Calu3 (cell line): ENCODE measurements at places on chromosomes 12 and 14. TPM values are rescaled to one million over a fixed set of nuclear protein-coding genes. Genes with fewer than 3 reads are reported as not detected.

- H3K36me3 ChIP-seq = peaks cover 98% of the 10 kb centered on the region
- peak overlapping the region; percentile 98 for H3K27ac ChIP-seq
- no peaks in the 10 kb centered on the region for H3K27me3 ChIP-seq
- peak overlapping the region; percentile 86 for H3K4me3 ChIP-seq
- DNase-seq = no peak
- H3K4me1 ChIP-seq = peaks cover 29% of the 10 kb centered on the region
Observed at GRCh38 chr12:76028571-76029277, 2.9 kb downstream of the PHLDA1 start.

Gene CCDC177
- not detected in 2 replicates for total RNA-seq

Gene OR4E1
- total RNA-seq = not detected in 2 replicates

GRCh38 chr14:63134801-63135200 is 69.4 kb upstream of the RHOJ start:
- H3K4me3 ChIP-seq = no peak overlapping the region
- peak; percentile 11 for DNase-seq
- H3K27me3 ChIP-seq = no peaks in the 10 kb centered on the region
- H3K4me1 ChIP-seq = peaks cover 9% of the 10 kb centered on the region
- H3K27ac ChIP-seq = no peak overlapping the region

DNA sequence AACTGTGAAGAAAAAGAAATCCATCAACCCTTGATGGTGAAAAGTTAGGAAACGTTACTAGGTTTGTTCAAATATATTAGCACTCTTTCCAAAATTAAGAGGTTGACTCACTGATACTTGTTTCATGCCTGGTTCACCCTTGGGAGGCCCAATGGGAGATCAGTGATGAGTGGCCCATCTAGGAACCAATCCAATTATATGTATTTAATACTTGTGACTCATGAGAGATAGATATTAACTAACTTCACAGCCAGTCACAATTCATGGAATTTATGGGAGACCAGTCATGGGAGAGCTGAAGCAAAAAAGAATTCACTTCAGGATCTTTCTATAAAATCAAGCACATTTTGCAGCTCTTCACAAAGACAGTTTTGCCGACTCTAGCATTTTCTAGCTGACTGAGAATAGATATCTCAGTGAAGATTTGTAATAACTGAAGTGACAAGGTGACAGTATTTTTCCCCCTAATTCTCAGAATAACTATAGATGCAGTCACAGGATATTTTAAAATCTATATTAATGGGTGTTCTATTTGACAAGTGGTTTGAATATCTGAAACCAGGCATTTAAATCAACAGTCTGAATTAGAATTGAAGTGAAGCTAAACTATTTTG is 230.2 kb downstream of the EPS8 start:
- no peak overlapping the region for H3K27ac ChIP-seq
- H3K4me1 ChIP-seq = no peaks in the 10 kb centered on the region
- no peak for DNase-seq
- no peak overlapping the region for H3K4me3 ChIP-seq

- peaks cover 39% of the 10 kb centered on the region for H3K36me3 ChIP-seq
- no peaks in the 10 kb centered on the region for H3K27me3 ChIP-seq
- peaks cover 23% of the 10 kb centered on the region for H3K4me1 ChIP-seq
- H3K27ac ChIP-seq = peak overlapping the region; percentile 85
Observed at GRCh38 chr14:39264558-39264957, 30.8 kb downstream of the MIA2 start.

Gene ACYP1
- 27.4 and 33.2 TPM in 2 replicates for total RNA-seq

Gene VAMP1
- 5.0 and 7.4 TPM in 2 replicates for total RNA-seq

GRCh38 chr14:60643141-60643462 is 6.2 kb downstream of the SIX1 start:
- peaks cover 6% of the 10 kb centered on the region for H3K4me1 ChIP-seq
- no peak overlapping the region for H3K4me3 ChIP-seq
- no peak for DNase-seq
- H3K27me3 ChIP-seq = no peaks in the 10 kb centered on the region
- H3K36me3 ChIP-seq = peaks cover 10% of the 10 kb centered on the region

GRCh38 chr14:72549854-72550253 is 344.0 kb downstream of the DPF3 start:
- H3K27ac ChIP-seq = no peak overlapping the region
- peaks cover 12% of the 10 kb centered on the region for H3K4me1 ChIP-seq
- H3K27me3 ChIP-seq = peaks cover 86% of the 10 kb centered on the region
- H3K36me3 ChIP-seq = no peaks in the 10 kb centered on the region
- no peak overlapping the region for H3K4me3 ChIP-seq
- no peak for DNase-seq

Gene GPR65
- total RNA-seq = 0.09 and 0.12 TPM in 2 replicates

DNA sequence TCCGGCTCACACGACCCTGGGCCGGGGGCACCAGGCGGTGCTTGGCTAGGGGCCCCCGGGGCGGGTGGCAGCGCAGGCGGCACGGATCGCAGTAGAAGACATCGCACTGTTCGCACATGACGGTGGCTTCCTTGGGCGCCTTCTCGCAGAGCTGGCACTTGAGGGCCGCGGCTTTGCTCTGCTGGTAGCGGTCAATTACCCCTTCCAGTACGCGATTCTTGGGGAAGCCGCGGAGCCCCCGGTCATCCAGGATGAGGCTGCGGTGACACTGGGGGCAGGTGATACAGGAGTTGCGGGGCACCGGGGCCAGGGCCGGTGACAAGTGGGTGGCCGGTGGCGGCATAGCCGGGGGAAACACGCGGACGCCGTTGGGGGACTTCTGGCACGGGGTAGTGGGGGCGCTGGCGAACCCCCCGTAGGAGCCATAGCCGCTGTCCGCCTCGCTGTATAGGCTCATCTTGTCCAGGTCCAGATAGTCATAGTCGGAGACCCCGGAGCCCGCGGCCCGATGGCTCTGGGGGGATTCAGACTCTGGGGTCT is 553 bp downstream of the TRIM9 start:
- H3K27me3 ChIP-seq = no peaks in the 10 kb centered on the region
- peaks cover 9% of the 10 kb centered on the region for H3K4me1 ChIP-seq
- peak overlapping the region; percentile 84 for H3K27ac ChIP-seq
- DNase-seq = no peak
- H3K4me3 ChIP-seq = peak overlapping the region; percentile 84
- peaks cover 16% of the 10 kb centered on the region for H3K36me3 ChIP-seq

GRCh38 chr14:75565056-75565455 is 13.4 kb upstream of the FLVCR2 start:
- no peak overlapping the region for H3K4me3 ChIP-seq
- peaks cover 3% of the 10 kb centered on the region for H3K36me3 ChIP-seq
- peaks cover 21% of the 10 kb centered on the region for H3K27me3 ChIP-seq
- H3K27ac ChIP-seq = no peak overlapping the region
- DNase-seq = no peak

Gene KRT3
- total RNA-seq = not detected in 2 replicates

GRCh38 chr12:13538136-13538535 is 341.6 kb downstream of the EMP1 start:
- no peak for DNase-seq
- H3K27ac ChIP-seq = no peak overlapping the region
- peaks cover 8% of the 10 kb centered on the region for H3K4me1 ChIP-seq
- no peaks in the 10 kb centered on the region for H3K27me3 ChIP-seq
- no peak overlapping the region for H3K4me3 ChIP-seq

DNA sequence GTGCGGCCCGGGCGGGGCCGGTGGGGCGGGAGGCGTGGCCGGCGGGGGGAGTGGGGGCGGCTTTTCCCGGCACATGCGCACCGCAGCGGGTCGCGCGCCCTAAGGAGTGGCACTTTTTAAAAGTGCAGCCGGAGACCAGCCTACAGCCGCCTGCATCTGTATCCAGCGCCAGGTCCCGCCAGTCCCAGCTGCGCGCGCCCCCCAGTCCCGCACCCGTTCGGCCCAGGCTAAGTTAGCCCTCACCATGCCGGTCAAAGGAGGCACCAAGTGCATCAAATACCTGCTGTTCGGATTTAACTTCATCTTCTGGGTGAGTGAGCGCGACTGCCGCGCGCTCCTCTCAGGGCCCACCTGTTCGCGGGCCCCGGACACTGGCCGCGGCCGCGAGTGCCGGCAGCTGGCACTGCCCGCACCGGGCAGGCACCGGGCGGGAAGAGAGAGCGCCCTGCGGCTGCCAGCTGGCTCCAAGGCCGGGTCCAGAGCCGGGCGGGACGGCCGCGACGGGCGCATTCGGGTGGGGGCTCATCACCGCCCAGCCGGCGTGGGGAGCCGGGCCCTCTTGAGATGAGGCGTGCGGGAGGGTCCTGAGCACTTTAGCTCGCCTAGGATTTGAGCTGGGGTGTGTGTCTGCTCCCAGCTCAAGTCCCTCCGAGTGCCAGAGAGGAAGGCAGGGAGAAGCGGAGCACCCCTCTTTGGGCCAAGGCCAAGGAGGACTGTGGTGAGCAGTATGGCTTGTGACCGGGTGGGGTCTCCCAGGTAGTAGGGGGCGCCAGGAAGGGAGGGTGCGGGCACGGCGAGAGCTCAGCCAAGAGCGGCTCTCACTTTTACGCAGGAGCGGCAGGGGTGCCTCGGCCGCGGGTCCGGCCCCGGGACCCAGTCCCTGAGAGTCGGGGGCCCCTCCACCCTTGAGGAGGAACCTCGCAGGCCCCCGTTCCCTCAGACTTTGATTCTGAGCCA is at the start of gene CD9:
Gene CD9, plus strand, starts transcription at position 145 of the 957 bp plus-strand sequence. Its CDS starts 100 bp downstream, at position 245.
- no peaks in the 10 kb centered on the region for H3K27me3 ChIP-seq
- peak; percentile 78 for DNase-seq
- H3K4me3 ChIP-seq = peak within 1 kb of the TSS; percentile 82
- peaks cover 33% of the 10 kb centered on the region for H3K36me3 ChIP-seq
- peak within 1 kb of the TSS; percentile 50 for H3K27ac ChIP-seq

Gene TMPRSS12
- total RNA-seq = not detected in 2 replicates

Gene NGB
- total RNA-seq = not detected in 2 replicates

- H3K36me3 ChIP-seq = no peaks in the 10 kb centered on the region
- no peaks in the 10 kb centered on the region for H3K27me3 ChIP-seq
- DNase-seq = no peak
- no peaks in the 10 kb centered on the region for H3K4me1 ChIP-seq
- H3K27ac ChIP-seq = no peak overlapping the region
Observed at GRCh38 chr12:65364046-65364445, 85.6 kb downstream of the MSRB3 start.

DNA sequence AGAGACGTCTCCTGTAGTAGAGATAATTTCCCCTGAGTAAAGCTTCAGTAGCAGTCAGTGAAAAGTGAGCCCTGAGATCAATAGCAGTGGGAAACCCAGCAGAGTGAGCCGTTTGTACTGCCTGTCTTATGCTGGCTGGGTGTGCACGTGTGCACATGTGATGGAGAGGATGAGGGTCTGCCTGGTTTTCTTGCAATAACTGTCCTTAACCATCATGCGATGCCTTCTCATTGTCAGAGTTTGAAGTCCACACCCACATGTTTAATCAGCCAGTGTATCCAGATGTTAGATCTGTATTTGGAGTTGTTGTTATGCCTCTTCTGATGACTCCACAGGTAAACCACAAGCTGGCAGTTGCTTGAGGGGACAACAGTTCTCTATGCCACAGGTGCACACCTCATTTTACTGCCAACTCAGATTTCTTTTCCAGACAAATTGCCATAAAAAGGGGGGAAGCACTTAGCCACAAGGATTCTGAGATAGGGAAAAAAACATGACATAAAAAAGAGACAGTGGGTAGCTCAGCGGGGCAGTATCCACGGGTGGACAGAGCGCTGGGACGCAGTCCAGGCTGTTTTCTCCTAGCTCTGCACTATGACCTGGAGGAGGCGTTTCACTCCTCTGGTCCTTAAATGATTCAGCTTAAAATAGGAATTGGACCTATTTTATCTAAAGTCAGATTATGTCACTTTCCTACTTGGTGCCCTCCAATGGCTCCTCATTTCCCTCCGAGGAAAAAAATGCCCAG is 192.3 kb downstream of the ANO6 start:
- no peak overlapping the region for H3K27ac ChIP-seq
- H3K4me1 ChIP-seq = no peaks in the 10 kb centered on the region
- no peak overlapping the region for H3K4me3 ChIP-seq
- no peaks in the 10 kb centered on the region for H3K27me3 ChIP-seq

DNA sequence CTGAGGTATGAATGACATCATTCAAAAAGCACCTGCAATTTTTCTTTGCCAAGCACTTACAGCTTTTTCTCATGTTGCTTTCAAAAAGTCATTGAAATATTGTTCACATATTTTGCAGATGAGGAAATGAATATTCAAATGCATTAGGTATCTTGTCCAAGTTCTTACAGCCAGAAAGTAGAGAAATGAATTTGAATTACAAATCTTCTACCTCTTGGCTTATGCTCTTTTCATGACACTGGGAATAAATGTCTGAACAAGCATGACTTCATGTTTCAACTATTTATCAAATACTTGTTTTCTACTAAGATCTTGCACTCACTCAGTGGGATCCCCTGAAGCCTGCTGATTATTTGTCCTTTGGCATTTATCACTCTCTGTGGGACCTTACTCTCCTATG is 267.2 kb upstream of the BTG1 start:
- H3K27me3 ChIP-seq = no peaks in the 10 kb centered on the region
- no peak overlapping the region for H3K27ac ChIP-seq
- DNase-seq = no peak
- H3K4me1 ChIP-seq = peaks cover 13% of the 10 kb centered on the region

Gene IFNG
- not detected in 2 replicates for total RNA-seq

DNA sequence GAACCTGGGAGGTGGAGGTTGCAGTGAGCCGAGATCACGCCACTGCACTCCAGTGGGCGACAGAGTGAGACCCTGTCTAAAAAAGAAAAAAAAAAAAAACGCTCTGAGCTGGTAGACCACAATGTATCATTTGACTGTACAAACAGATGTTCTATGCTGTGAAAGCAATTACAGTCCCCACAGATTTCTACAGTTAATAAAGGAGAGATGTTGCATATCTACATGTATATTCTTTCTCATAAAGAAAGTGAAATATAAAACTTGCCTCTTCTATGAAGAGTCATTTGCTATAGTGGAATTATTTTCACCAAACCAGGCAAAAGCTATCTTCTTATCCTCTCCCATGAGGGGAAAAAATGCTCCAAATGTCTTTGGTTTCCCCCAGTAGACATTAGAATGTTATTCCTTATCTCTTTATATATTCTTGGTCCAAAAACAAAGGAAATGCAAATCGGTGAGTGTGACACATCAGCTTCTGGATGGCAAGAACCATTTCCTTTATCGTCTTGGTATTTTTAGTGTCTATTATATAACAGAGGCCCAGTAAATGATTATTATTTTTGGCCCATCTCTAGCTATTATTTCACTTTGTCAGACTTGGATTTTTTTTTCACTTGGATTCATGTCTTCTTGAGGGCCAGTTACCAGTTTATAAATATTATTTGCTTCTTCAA is 230.4 kb downstream of the SSPN start:
- no peak overlapping the region for H3K4me3 ChIP-seq
- H3K36me3 ChIP-seq = no peaks in the 10 kb centered on the region
- DNase-seq = no peak
- no peaks in the 10 kb centered on the region for H3K27me3 ChIP-seq

Gene COL2A1
- 0.50 TPM in 1 of 2 replicates, not detected in the other for total RNA-seq

- peak overlapping the region; percentile 93 for H3K4me3 ChIP-seq
- DNase-seq = no peak
- H3K27me3 ChIP-seq = peaks cover 25% of the 10 kb centered on the region
- H3K4me1 ChIP-seq = peaks cover 14% of the 10 kb centered on the region
Observed at GRCh38 chr12:57006809-57007475, 596 bp upstream of the ZBTB39 start.

GRCh38 chr12:24195063-24195462 is 245.6 kb upstream of the SOX5 start:
- H3K4me3 ChIP-seq = no peak overlapping the region
- H3K4me1 ChIP-seq = peaks cover 7% of the 10 kb centered on the region
- no peak for DNase-seq
- no peaks in the 10 kb centered on the region for H3K36me3 ChIP-seq
- no peaks in the 10 kb centered on the region for H3K27me3 ChIP-seq
- no peak overlapping the region for H3K27ac ChIP-seq

Gene NFE2
- total RNA-seq = 0.80 and 1.8 TPM in 2 replicates

Gene NABP2
- total RNA-seq = 55.5 and 63.3 TPM in 2 replicates

- DNase-seq = no peak
- peaks cover 37% of the 10 kb centered on the region for H3K4me1 ChIP-seq
- H3K27me3 ChIP-seq = no peaks in the 10 kb centered on the region
- H3K4me3 ChIP-seq = no peak overlapping the region
- no peaks in the 10 kb centered on the region for H3K36me3 ChIP-seq
Observed at GRCh38 chr12:86663173-86663572, 407.0 kb upstream of the MGAT4C start.
